ENCODE measurements at places on chromosomes 2 and 18.

DNA sequence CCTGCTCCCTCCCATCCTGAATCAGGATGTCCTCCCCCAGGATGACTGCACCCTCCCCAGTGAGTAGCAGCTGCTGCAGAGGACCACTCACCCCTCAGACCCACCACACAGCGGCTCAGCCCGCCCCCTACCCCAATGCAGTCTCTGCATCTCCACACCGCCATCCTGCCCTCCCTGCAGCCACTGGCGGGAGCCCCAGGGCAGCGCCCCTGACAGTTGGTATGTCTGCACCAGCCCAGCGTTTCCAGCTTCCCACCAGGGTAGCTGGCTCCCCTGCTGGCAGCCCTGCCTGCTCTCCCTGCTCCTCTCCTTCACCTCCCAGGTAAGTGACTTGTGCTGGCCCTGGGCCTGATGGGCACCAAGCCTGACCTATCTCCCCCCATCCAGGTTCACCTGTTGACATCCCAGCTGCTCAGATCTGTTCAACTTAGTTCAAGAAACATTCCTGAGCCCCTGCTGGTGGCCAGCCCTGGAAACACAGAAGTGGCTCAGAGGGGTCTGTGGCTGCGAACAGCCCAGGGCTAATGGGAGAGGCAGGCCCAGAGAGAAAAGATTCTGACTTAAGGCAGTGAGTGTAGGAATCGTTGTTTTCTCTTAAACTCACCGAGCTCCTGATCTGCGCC lies 117.7 kb upstream of the RAB6C start:
- no peak for DNase-seq

DNA sequence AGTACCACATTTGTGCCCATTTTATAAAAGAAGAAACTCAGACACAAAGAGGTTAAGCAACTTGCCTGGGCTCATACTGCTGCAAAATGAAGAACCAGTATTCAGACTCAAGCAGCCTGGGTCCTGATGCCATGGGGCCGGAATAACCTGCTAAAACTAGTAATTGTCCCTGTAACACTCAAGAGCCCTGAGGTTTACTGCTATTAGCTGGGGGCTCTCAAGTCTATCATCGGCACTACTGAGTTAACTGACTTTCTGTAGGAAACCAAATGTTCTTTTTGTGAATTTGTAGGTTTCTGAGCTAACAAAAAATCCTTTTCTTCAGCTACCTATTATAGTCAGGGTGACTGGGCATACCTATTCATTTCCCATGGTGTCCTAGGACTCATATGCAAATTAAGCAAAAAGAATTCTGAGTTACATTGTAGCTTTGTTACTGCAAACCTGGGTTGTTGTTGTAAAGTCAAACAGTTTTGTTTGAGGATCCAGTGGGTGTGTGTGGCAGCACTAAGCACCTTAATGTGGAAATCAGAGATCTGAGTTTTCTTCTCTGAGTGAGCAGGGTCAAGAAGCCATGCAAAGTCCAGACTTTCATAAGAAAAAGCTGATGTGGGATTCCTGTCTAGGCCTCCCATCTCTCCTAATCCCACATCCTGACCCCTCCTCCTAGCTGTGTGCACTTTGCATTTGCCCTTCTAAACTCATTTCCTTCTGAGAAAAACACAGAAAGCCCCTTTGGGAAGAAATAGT lies 72.4 kb upstream of the TNP1 start:
- DNase-seq = no peak

GRCh38 chr2:156380117-156380645 lies 47.7 kb upstream of the NR4A2 start:
- no peak for DNase-seq

DNA sequence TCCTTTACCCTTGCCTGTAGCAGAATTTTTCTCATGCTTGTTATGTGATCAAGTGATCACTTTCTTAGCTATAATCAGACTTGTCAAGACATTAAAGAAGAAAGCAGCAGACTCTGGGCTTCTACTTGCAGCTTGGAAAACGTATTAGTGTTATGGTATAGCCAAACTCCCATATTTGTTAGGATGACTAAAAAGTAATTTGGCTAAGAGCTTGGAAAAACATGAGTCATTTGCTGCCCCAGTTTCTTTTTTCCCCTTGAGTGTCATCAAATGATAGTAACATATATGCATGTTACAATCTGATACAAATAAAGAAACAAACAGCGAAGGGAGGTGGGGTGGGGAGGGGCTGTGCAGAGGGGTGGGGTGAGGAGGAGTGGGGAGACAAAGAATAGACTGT lies 155.5 kb downstream of the IKZF2 start:
- no peak for DNase-seq

DNA sequence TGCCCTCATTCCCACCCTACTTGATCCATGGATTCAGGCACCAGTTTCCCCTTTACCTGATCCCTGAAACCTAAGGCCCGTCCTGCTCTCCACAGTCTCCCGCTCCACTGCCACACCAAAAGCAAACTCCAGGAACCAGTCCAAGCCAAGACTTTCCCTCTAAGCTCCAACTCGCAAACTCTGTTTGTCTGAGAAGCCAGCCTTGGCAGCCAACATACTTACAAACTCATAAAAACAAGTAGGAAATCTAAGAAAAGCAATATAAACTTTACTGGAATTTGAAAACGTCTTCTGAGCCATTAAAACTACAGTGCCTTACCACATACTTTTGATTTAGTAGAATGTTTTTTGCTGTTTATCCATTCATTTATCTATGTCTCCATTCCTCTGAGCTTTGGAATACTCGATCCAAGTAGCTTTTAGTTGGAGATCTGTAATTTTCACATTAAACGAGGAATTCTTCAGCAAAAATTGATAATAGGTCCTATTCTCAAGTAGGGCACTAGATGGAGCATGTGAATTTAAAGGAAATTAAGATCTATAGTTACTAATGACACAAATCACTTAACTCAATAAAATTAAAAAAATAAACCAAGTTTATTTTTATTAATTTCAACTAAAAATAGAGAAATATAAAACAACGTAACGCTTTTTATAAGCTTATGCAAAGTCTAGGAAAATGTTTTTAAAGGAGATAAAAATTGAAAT lies 199.7 kb downstream of the MYO3B start:
- DNase-seq = no peak

GRCh38 chr2:95266781-95267430 lies 7.3 kb upstream of the PROM2 start:
- no peak for DNase-seq

GRCh38 chr2:236917164-236917563 lies 168.5 kb upstream of the COPS8 start:
- DNase-seq = no peak

DNA sequence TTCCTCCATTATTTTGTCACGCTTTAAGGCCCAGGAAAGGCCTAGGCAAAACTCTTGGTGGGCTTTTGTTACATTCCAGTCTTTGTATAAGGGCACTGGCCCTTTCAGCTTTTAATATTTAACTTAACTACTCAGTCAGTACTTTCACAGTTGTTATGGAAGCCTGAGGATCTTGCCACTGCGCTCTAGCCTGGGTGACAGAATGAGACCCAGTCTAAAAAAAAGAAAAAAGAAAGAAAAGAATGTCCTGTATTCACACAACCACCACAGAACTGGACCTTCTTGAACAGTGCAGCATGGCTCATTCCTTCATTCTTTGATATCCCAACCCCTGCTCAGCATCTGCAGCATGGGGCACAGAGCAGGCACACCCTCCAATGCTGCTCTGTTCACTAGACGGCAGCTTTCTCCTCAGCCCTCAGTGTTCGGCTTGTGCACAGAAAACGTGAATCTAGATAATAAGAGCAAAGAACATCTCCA lies 93.4 kb upstream of the MSH2 start:
- peak; percentile 89 for DNase-seq

DNA sequence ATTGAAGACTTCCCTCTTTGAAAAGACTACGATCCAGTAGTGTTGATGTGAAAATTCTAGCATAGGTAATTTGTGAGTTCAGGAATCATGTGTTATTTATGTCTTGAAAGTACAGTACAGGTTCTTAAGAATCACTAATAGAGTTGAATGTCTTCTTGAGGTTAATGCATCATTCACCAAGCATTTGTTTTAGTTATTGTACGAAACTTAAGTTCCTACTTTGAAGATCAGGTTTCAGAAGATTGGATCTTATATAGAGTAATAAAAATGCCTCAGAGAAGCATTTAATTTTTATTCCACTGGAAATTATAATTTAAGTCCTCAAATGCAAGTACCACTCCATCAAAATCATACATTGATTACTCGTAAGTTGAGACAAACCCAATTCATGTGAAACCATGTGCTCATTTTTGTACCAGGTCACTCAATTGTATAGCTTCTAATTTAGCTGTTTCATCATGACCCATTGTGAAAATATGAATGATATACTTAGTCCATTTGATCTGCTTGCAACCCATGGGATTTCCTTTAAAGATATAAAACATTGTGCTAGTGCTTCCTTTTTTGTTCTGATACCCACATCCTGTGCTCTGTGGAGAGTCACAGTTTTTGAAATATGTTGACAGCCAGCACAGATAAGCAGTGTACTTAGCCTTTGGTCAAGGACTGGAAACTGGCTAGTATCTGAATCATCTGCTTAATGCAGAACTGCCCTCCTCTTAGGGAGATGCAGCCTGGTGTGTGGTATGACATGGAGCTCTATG lies 22.5 kb upstream of the RAB27B start:
- DNase-seq = peak; percentile 91
